Psoas muscle (tissue), 8 donors: ENCODE measurements at places on chromosomes 4 and X. TPM values are rescaled to one million over a fixed set of nuclear protein-coding genes. Genes with fewer than 3 reads are reported as not detected.

DNA sequence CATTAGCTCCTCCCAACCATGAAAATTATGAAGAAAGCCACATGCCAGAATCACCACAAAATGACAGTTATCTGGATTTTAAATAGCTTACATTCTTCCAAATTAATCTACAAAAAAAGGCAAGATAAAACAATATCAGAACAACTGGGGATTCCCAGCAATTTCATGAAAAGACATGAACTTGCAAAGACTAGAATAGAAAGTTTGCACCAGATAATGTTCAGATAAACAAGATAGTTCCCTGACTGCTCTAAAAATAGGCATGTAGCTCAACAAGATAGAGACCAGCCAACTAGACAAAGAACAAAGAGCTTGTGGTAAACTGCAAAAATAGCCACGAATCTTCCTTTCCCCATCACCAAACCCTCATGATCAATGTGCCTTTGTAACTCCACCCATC is 30.3 kb upstream of the DDX53 start:
- no peak for DNase-seq

DNA sequence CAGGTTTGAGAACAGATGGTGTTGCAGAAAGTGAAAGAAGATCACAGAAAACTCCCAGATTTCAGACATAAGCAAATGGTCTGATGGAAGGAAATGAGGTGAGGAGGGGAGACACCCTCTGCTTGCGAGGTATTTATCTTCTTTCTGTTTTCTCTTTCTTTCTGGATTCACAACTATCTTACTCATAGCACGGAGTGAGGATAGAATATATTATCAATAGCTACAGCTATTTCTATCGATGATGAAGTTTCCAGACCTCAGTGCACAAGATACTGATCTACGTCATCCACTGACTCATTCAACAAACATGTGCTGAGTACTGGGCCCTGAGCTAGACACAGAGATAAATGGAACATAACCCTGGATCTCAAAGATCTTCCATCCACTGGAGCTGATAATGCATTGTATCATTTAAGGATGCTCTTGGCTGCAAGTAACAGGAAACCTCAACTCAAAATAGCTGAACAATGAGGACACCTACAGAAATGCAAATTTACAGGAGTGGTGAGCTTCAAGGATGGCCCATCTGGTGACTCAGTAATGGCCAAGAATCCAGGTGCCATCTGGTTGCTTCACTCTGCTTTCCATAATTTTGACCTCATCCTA is 21.2 kb downstream of the SLC2A9 start:
- DNase-seq, result no peak

SLC6A14 gene
- total RNA-seq, result not detected

- DNase-seq, result no peak
Measured at GRCh38 chrX:28920153-28920943, 333.1 kb downstream of the IL1RAPL1 start.

SH2D1A gene
- total RNA-seq, result not detected

COL4A6 gene
- total RNA-seq, result 1.2 TPM

GRCh38 chr4:67006791-67007190 is 538.5 kb downstream of the CENPC start:
- no peak for DNase-seq

DNA sequence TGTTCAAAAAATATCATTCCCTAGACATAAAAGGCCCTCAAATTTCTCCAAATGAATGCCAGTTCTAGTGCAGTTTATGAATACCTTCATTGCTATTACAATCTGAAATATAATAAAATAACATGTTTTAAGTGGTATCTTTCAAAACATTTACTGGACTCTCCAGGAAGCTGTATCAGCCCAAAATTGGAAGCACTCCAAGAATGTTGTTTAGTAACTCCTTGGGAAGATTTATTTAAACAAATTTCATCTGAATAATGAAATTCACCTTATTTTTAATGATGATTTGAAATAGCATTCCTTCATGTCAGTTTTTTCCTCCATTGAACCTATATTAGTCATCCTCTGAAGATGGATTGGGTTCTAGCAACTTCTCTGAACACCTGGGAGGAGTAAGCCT is 217.2 kb upstream of the PCDH18 start:
- DNase-seq, result no peak

PHOX2B gene
- total RNA-seq, result not detected

DNA sequence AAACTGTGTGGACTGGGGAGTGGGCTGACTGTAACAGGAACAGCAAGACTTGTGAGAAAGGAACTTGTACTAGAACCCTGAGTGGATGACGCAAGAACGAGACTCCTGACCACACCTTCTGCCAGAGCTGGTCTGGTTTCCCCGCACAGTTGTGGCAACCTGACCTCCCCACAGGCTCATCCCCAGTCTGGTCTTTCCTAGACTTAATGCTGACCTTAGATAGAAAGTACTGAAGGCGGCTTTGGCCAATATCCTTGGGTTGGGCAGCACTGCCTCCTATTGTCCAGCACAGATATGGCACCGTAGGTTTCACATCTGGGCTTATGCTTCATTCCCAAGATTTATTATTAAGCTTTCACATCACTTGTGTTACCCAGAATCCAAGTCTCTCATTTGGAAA is 137.8 kb upstream of the FRG1 start:
- DNase-seq, result no peak

DNA sequence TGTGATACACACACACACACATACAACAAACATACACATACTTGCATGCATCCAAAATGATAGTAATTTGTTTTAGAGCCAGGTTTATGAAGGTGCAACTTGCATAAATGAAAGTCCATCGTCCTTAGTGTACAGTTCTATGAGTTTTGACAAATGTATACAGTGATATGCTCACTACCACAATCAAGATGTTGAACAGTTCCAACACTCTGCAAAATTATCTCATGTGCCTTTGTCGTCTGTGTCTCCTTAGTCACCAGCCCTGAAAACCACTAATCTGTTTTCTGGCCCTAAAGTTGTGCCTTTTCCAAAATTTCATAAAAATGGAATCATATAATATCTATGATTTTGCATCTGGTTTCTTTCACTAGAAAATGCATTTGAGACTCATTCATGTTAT is 67.8 kb upstream of the ANXA3 start:
- no peak for DNase-seq

ASMT gene
- total RNA-seq, result not detected

DNA sequence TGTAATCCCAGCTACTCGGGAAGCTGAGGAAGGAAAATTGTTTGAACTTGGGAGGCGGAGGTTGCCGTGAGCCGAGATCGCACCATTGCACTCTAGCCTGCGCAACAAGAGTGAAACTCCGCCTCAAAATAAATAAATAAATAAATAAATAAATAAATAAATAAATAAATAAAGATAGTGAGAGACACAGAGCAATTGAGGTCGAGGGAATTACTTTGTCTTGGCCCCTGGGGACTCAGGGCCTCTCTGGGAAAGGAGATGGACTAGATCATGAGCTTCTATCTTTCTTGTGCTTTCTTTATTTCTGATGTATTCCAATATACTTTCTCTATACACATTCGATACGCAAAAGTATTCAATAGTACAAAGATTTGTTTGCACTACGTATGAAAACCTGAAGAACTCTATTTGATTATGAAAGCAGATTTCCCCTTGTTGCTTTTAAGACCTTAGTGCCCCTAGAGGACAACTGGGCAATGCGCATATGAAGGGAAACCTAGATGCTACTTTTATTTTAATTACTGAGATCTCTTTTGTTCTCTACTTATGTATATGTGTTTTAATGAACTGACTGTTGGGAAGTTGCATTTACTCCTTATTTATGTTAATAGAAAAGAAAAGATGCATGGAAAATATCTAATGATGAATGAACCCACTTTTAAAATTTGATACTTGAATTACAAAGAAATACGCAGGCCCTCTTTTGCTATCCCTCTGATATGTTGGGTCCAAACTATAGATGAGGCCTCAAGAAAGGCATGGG is 12.8 kb upstream of the ELOVL6 start:
- no peak for DNase-seq

KLHL4 gene
- 0.25 TPM for total RNA-seq

DNA sequence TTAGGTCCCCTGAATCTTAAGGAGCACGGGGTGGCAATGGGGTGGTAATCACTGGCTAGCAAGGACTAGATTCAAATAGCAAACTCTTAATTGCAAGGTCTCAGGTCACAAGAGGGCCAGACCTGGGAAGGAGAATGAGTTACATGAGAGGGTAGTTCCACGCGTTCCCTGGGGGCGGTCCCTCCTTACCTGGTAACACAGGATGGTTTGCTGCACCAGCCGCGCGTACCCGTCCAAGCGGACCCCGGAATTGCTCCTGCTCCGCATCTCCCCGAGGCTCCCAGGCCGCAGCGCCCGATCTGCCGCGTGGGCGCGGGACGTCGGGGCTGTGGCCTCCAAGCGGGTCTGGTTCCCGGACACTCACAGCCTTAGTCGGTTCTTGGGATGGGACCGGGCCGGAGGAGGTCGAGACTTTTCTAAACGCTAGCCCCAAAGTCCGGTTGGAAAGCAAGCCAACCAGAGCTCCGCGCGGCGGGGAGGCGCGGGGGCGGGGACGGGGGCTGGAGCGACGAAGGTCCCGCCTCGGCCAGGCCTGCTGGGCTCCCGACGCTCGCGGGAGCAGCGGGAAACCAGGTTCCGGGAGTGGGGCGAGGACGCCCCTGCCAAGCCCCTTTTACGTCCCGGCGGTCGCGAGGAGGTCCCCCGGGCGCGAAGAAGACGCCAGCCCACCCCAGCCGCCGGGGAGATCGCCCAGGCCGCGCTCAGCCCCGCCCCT is at the start of gene PHKA2:
Gene PHKA2 (minus strand): TSS at position 449 of the 715 bp plus-strand sequence. CDS start 182 bp downstream, at position 267.
- peak; percentile 64 for DNase-seq

GRCh38 chrX:33949300-33949699 is 182.8 kb downstream of the FAM47A start:
- no peak for DNase-seq

NUDT10 gene
- total RNA-seq, result not detected

GRCh38 chr4:153234885-153235284 is 30.6 kb downstream of the TRIM2 start:
- DNase-seq, result no peak

- no peak for DNase-seq
Measured at GRCh38 chr4:148116969-148117368, 325.2 kb downstream of the NR3C2 start.

GRCh38 chr4:94156826-94157225 is 50.8 kb upstream of the SMARCAD1 start:
- no peak for DNase-seq

DNA sequence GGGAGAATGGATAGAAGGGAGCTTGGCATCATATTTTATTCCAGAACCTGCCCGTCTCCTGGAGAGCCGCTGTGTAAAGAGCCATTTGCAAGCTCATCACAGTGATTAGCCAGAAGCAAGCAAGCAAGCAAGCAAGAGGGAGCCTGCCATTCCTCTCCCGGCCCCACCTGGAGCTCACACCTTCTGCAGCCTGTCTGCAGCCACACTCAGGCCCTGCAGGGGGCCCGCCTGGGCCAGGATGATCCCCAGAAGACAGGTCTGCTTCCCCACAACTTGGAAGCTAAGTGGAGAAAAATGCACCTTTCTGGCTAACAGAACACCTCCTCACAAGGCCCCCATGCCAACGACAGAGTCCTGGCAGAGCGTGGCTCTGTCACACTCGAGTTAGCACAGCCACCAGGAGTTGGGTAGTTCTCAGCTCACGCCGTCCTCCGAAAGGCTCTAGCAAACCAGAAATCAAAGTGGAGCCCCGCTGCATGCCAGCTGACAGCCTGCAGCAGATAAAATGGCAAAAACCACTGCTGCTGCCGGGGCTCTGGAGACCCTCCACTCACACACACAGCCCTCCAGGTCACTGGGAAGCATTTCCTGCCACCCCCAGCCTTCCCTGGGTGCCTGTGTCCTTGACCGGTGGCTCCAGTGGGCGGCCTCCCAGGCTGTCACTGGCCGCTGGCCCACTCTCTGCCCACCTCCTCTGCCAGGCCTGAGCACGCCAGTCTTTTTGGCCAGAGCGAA is 54.9 kb downstream of the DCTD start:
- DNase-seq, result no peak

DNA sequence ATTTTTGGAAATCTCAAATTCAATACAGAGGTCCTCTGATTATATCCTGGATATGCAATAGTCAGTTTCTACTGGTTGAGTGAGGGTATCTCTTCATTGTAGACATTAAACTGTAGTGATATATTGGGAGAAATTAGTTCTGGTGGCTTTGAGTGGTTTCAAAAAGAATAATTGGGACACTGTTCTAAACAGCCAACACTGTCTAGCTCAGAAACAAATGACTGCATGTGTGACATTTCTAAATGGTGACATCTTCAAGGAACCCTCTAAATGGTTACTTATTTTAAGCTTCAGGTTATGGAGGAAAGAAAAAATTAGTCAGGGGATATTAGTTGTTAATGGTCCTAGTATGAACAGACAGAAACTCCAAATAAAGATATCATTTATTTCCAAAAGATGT is 186.2 kb downstream of the LARP7 start:
- DNase-seq, result no peak

DNA sequence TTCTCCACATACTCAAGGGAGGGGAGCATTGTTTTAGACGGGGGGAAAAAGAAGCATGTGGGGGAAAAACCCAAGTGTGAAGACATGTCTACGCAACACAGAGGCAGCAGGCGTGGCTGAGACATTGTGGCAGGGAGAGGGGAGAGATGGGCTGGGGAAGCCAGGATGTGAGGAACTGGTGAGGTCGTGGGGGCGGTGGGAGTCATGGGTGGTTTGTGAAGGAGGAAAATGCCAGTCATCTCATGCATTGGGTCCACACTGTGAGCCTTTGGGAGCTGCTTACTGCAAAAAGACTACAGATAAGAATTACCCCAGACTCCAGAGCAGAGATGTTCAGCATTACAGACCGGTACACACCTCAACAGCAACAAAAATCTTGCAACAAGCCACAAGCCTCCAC is 2.1 kb downstream of the JAKMIP1 start:
- DNase-seq, result no peak

- no peak for DNase-seq
Measured at GRCh38 chr4:98865059-98865458, 63.9 kb downstream of the EIF4E start.

HS3ST1 gene
- 0.50 TPM for total RNA-seq

- DNase-seq, result no peak
Measured at GRCh38 chr4:14920759-14921320, 81.4 kb upstream of the CPEB2 start.

DNA sequence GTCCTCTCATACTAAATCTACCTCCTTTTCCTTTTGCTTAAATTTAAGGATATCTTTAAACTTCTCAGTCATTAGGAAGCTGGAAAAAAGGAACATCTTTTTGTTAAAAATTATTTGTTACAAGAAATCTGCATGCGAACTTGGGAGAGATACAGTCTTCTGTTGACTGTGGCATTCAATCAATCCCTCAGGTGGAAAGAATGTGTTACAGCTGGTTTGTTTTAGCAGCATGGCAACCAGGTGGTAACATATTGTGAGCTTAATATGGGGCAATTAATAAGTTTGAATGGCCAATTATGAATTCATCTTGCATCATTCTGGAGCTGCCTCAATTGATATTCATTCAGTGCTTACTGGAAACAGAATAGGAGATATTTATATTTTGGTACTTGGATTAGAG is 135.0 kb downstream of the GC start:
- no peak for DNase-seq

TXK gene
- 0.52 TPM for total RNA-seq

DNA sequence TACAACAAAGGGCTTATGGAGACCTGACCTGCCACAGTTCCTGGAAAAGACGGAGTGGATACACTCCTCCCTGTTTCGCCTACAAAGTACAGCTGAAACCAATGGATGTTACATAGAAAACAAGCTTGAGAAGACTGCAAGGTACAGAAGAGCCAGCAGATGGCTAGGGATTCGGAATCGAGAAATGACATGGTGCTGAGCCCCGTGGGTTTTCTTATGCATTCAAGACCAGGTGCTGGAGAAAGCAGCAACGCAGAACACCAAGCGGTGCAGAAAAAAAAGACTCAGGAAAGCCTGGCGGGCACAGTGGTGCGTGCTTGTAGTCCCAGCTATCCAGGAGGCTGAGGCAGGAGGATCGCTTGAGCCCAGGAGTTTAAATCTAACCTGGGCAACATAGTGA is 13.8 kb downstream of the TIMM17B start:
- DNase-seq, result no peak
